Activated naive CD8-positive, alpha-beta T cell treated with anti-CD3 and anti-CD28 coated beads, Interleukin-2, amount 50 U/mL, for 16 hours (primary cell): ENCODE measurements at places on chromosomes 12 and 14.

GRCh38 chr12:69097619-69098368, 141.6 kb upstream of the CPSF6 start:
- no peak for DNase-seq

DNA sequence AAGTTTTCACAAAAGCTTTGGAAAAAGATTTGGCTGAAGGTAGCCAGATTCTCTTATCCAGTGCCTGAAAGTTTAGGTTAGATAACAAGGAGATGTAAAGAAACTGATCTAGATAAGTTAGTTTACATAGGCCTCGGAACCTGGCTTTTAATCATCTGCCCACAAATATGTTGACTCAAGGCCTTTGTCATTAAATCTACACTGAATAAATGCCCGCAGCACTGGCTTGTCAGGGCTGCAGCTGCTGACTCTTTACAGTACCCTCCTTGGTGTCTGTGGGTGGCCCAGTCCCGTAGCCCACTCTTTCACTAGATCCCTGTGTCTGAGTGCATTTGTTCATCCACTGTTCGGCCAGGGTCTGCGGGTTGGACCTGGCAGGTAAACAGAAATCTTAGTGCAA, 58.0 kb downstream of the TMEM116 start:
- no peak for DNase-seq

DNA sequence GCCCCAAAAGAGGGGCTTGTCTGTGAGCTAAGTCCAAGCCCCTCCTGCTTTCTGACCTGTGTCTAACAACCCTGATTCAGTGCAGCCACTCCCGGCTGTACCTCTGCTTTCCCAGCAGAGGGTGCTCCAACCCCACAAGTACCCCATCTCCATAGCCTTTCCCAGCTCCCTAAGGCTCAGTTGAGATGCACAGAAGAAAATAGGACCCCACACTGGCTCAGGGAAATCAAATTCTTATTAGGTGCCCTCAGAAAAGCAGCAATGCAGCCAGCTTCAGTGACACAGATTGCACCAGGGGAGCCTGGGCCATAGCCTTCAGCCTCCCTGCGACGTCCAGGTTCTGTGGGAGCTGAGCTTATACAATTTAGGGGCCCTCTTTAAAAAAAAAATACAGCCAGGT, 49.9 kb downstream of the LRRC74A start:
- peak; percentile 13 for DNase-seq

DNA sequence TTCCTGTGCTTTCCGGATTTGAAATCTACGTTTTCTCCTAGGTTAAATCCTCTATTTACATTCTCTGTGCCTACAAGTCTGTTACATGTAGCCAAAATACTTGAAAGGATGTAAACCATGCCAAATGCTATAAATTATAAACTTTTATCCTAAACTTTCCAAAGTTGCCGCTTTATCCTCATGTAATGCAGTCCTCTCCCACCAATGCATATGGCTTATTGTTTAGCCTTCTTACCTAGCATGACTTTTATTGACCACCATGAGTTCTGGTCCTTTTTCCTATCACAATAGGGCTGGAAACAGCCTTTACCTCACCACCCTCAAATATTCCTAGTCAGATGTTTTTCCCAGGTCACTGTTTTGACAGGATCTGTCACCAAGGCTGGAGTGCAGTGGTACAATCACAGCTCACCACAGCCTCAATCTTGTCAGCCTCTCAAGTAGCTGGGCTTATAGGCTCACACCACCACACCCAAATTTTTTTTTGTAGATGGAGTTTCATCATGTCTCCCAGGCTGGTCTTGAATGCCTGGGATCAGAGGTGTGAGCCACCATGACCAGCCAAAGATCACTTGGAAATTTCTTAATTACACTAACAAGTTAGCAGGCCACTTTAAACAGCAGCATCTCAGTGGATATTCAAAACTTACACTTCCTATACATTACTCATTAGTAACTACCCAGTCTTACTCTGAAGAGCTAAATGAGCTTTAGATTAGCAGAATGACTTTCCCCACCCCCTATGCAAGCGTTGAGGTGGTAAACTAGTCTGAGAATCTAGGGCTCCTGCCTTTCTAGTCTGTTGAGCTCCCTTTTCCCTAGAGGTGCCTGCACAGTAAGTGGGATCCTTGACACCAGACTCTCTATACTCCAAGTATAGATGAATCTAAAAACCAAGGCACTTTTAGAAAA, 4.1 kb downstream of the TUBA1B start:
- DNase-seq = no peak

- DNase-seq = no peak
Observed at GRCh38 chr12:66270613-66271012, 31.7 kb upstream of the HELB start.

GRCh38 chr12:73659802-73660201, 877.8 kb upstream of the ATXN7L3B start:
- DNase-seq = no peak

DNA sequence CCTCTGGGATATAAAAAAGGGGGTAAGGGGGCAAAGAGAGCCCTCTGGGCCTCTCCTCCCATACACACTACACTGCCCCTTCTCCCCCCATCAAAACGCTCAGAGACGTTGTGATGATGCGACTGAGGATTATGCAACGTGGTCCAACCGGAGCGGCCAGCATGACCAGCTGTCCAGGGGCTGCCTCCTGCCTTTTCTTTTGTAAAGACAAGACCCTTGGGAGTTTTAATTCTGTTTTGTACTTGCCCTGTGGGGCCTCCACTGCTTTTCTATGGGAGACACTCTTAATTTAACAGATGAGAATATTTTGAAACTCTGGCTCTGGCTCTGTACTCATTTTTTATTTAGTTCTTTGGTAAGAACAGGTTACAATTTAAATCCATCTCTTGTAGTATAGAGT, 7.2 kb downstream of the MBD6 start:
- no peak for DNase-seq

GRCh38 chr12:49230805-49231194, 34.1 kb upstream of the TUBA1C start:
- no peak for DNase-seq

GRCh38 chr14:75519394-75519793, 2.9 kb upstream of the BATF start:
- no peak for DNase-seq

DNA sequence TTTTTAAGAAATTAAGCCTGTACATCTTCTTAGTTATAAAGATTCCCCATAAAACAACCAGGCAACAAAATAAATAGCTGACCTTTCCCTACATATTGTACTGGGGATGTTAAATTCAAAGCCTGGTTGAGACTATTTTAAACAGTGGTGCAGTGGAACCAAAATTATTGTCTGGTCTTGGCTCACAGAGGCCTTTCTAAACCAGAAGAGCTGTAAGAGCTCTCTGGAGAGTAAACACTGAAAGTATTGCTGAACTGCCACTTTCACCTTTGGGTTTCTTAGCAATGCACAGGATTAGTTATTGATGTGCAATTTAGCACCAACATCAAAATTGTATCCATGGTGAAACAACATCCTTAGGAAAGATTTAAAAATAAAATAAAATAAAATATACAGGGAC, 20.6 kb downstream of the RACGAP1 start:
- no peak for DNase-seq
